Stimulated activated CD8-positive, alpha-beta memory T cell treated with anti-CD3 and anti-CD28 coated beads, Interleukin-15, amount 100 ng/mL, for 4 hours (primary cell): ENCODE measurements at places on chromosomes 6 and 20.

- no peak for DNase-seq
These were observed 21.2 kb downstream of the KIF25 start for GRCh38 chr6:168018664-168019063.

DNA sequence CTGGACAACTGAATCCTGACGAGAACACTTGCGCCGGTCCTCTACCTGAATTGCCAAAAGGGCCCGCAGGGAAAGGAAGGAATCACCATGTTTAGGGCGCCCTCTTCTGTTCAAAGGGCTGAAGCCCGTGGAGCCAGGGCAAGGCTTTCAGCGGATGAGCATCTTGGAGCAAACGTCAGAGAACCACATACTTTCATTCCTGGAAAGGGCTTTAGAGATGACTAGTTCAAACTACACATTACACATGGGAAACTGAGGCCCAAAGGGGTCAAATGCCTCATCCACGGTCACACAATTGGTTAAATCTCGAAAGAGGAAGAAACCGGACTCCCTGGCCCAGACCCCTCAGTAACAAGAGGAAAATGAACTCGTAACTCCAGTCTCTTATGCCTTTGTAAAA, 11.5 kb upstream of the ZNF133 start:
- DNase-seq, result no peak

- no peak for DNase-seq
These were observed 51.3 kb upstream of the THEMIS start for GRCh38 chr6:127952176-127952575.

DNA sequence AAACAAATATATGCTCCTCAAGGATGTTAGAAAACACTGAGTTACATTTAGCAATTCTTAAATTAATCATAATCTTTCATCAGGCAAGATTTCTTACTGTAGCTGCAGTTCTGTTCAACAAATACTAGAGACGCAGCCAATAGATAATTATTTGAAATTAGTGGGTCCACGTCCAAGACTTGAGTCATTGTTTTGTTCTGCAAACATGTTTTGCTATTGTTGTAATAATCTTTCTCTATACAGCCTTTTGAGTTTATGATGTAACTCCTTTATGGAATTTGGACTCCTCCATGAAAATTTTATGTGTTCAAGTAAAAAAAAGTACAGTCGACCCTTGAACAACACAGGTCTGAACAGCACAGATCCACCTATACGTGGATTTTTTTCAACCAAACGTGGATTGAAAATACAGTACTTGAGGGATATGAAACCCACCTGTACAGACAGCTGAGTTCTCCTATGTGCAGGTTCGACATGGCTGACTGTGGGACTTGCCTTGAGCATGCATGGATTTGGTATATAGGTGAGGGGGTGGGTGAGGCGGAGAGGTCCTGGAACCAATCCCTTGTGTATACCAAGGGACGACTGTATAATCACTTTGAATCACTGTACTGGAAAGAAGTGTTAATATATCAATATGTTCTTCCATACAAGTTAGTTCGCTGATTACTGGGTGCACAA, 41.3 kb upstream of the SLC22A16 start:
- DNase-seq, result no peak

DNA sequence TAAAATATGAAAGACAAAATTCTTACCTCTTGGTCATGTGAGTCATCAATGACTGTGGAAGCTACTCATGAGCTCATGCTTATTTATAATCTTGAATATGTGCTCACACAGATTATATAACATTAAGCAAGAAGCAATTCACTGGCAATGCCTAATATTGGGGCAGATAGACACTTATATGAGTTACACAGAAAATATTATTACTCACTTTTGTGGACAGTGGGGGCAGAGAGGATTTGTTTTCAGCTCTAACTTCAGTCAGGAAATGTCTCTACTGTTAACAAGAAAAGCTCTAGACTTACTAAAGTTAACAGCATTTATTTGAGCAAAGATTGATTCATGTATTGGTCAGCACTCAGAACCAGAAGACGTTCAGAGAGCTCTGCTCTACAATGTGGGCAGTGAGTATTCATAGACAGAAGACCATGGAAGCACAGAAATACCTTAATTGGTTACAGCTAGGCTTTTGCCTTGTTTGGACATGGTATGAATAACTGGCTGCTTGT, 85.8 kb upstream of the AHI1 start:
- no peak for DNase-seq

GRCh38 chr20:38804682-38805501, 605 bp upstream of the PPP1R16B start:
- peak; percentile 59 for DNase-seq

- no peak for DNase-seq
These were observed 110.8 kb downstream of the TRIM27 start for GRCh38 chr6:28812778-28813569.

- no peak for DNase-seq
These were observed 1.7 kb downstream of the POPDC3 start for GRCh38 chr6:105178110-105178509.

DNA sequence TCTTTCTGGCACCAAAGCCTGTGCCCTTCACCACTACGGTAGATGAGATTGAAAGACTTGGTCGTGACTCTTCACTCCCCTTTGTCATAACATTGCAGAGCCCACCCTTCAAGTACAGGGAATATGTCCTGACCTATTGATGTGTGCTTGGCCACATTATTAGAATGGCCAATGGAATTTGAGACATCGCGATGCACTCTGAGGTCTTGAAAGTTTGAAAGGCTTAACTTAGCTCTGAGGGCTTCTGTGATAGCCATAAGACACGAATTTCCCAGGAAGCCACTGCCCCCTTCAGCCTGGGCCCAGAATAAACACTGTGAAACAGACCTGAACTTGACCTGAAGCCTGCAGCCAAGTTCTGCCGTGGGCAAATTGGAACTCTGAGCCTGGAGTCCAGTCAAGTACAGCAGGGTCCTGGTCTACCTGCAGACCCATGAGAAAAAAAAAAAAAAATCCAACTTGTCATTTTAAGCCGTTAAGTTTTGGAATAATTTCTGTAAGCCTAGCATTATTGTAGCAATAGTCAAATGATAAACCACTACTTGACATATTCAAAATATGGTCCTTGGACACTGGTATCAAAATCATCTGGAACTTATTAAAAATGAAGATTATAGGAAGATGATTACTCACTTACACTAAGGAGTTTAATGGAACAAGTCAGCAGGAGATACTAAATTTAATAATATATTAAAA, 36.9 kb upstream of the TRAF3IP2 start:
- DNase-seq, result no peak

DNA sequence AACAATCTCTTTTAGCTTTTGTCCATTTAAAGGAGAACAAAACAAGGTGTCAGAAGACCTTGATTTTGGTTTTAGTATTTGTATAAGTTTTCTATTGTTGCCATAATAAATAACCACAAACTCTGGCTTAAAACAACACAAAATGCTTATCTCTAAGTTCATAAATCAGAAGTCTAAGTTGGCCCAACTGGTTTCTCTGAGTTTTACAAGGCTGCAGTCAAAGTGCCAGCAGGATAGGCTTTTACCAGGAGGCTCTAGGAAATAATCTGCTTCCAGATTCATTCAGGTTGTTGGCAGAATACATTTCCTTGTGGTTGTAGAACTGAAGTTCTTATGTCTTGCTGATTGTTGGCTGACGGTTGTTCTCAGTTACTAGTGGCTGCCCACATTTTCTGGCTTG, 147.2 kb upstream of the HMGCLL1 start:
- DNase-seq, result no peak

- DNase-seq, result no peak
These were observed 38.7 kb downstream of the DOK5 start for GRCh38 chr20:54514028-54514607.

DNA sequence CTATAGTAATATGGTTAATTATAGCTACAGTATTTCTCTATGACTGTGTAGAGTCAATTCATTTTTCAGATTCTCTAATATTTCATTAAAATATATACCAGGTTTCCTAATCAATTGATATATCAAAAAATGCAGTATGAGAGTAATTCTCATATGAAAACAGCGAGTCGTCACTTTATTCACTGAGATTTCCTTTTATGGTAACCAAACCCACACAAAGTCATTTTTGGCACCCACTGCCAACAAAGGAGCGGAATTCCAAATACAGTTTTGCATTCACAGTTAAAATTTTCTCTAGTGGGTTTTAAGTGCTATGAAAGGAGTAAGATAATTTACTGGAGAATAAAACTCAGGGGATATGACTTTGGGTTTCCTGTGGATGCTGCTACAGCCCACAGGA, 163.8 kb downstream of the HIVEP2 start:
- DNase-seq, result no peak

DNA sequence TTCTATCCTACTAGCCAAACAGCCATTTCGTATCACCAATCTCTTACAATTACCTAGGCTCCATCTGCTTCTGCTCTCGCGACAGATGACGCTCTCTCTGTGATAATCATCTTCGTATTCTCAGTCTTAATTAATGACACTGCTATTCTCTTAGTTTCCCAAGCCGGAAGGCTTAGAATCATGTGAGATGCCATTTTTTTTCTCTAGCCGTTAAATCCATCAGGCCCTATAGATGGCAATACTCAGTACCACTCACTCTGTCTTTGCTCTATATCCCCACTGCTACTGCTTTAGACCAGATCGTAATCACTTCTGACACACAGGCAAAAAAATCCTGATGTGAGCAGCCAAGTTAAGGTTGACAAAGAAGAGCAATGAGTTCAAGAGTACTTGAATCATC, 2.1 kb upstream of the THEMIS start:
- no peak for DNase-seq

DNA sequence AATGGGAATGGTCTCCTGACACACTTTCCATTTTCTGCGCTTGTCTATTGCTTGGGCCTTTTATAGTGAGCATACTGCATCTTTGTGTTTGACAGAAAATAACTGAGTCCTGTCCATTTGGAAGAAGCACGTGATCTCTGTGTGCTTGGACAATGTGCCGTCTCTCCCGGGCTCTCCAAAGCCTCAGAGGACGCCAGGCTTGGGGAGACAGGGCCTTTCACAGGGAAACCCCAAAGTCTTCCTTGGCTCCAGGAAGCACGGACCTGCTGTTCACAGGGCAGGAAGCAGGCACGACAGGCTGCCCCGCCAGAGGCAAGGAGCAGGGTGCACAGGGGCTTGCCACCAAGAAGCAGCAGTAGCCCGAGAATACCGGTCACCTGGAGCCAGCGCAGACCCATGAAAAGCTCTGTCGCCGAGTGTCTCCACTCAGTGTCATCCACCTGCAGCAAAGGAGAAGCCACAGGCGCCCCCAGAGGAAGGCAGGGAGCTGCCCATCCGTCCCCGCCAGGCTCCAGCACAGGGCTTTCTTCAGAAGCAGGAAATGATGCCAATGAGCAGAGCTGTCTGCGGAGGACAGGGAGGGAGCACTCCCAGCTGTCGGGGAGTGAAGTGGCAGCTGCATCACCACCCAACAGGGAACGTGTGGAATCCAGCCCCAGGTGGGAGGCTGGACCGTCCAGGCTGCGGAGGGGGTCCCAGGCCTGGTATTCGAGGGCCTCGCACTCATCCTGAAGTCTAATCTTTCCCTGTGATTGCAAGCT, 135.1 kb downstream of the AGPAT4 start:
- DNase-seq, result no peak

DNA sequence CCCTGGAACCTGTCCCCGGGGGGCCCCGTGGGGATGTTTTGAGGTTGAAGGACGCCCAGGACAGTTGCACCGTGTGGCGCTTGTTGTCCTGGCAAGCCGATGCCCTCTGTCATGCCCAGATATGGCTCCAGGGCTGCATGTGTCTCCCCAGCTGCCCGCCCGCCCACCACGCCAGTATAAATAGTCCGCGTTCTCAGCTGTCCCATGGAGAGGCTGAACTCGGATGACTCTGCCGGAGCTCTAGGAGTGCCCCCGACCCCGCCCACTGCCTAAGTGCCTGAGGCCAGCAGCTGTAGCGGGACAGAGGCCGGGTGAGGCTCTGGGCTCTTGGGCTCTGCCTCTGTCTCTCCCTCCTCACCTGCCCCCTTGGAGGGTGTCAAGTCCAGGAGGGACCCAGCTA, 83.0 kb upstream of the GATA5 start:
- DNase-seq, result no peak

DNA sequence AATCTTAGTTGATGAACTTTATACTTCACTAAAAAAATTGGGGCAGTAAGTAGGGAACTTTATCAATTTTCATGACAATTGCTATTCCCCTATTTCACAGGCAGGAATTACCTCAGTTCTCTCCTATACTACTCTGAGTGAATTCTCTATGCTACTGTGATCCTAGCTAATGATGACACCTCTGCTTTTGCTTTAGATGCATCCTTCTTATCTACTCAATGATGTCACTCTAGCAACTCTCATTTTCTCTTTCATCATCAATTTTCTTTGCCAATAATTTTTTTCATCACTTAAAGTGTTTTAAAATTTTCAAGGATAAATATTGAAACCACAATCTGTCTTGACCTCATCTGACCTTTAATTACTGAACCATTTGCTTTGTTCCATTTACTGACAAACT, 8.1 kb downstream of the DEFB114 start:
- no peak for DNase-seq

GRCh38 chr6:136501096-136501495, 49.1 kb downstream of the MAP7 start:
- DNase-seq, result no peak

DNA sequence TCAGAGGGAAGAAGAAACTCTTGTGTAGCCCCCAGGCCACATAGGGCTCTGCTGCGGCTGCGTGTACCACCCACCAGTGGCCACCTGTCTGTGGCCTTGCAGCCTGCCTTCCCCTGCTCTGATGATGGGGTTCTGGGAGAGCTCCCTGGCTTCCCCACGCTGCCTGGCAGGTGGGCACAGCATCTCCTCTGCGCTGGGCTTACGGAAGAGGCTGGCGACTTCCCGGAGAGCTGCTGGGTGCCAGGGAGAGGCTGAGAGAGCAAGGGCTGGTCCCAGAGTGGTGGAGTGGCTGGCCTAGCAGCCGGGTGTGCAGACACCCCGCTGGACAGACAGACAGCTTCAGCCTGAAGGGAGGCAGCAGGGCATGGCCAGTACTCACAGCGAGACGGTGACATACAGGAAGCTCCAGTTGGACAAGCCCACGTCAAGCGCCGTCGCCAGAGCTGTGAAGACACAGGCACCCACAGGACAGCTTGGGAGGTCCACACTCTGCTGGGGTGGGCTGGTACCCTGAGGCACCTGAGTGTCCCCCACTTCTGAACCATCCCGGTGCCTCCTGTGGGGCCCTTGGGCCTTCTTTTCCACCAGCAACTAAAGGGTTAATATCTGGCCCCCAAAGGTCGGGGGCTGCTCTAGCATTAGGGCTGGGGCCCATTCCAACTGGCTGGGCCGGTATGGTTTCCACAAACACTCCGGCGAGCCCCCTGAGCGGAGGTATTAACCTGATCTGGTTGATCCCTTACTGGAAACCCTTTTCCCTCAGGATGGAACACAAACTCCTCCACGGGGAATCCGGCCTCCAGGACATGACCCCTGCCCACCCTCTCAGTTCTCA, 48.1 kb upstream of the CDH22 start:
- DNase-seq, result no peak

DNA sequence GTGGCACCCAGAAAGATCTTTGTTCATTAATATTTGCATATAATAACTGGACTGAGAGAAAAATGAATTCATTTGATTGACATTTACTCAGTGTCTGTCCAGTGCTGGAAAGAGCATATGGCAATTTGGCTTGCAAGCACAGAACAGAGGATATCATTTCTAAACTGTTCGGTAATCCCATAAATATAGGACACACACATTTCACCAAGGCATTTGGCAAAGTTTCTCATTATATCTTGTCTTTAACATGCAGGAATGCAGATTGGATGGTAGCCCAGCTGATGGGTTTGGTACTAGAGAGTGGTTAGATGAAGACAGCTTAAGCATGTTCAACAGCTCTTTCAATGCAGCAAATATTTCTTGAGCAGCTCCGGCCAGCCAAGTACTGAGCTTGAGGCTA, 259.2 kb downstream of the PRKN start:
- no peak for DNase-seq
